ENCODE measurements at places on chromosomes 1 and 21.

DNA sequence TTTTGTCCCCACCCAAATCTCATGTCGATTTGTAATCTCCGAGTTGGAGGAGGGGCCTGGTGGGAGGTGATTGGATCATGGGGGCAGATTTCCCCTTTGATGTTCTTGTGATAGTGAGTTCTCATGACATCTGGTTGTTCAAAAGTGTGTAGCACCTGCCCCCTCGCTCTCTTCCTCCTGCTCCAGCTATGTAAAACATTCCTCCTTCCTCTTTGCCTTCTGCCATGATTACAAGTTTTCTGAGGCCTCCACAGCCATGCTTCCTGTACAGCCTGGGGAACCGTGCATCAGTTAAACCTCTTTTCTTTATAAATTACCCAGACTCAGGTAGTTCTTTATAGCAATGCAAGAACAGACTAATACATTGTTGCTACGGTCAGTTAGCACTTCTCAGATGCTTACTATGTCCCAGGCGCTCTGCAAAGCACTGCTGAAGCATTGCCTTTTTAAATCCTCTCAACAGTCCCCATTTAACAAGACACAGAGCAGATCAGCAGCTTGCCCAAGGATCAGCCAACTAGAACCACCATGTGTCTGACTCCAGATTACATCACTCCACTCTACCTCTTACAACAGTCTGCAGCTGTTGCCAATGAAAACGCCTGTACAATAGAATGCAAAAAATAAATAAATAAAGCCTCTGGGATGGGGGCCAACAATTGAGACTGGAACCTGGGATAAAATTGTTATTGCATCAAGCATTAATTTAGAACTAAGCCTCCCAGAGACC is 52.4 kb upstream of the USP1 start:
- H3K36me3 ChIP-seq, result no peaks in the 10 kb centered on the region
- H3K27me3 ChIP-seq, result peaks cover 3% of the 10 kb centered on the region
- H3K4me3 ChIP-seq, result no peak overlapping the region

DNA sequence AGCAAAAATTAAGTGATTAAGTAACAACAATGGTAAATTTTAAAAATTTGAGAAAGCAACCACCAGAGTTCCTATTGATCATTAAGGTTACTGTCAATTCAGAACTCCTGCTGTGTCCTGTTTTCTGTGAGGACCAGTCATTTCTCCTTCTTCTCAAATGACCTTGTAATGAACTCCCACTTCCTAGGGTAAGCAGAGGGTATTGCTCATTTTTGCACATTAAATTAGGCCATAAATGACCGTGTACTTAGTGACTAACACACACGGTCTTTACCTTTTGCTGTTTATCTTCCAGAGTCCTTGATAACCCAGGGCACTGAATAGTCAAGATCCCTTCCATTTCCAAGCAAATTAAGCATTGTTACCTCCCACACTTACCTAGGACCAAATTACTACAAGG is 227.5 kb upstream of the LYPLAL1 start:
- no peaks in the 10 kb centered on the region for H3K27me3 ChIP-seq
- H3K27ac ChIP-seq, result no peak overlapping the region
- H3K4me1 ChIP-seq, result peaks cover 12% of the 10 kb centered on the region
- no peak overlapping the region for H3K4me3 ChIP-seq
- H3K36me3 ChIP-seq, result no peaks in the 10 kb centered on the region

DNA sequence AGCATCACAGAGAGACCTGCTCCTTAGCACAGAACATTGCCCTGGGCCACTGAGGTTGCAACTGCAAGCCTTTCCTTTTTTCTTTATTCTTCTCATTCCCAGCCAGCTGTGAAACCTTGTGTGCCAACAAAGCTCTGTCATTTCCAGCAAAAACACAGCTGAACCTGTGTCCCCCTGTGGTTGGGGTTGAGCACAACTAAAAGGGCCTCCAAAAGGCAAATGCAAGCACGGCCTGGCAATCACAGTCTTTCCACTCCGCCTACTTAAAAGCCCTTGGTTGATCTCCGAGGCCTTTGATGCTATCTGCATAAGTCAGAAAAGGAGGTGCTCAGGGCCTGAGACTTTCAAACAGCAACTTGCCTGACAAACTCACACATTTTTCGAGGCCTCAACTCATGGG is 32.7 kb downstream of the SUSD4 start:
- H3K36me3 ChIP-seq, result no peaks in the 10 kb centered on the region
- peaks cover 22% of the 10 kb centered on the region for H3K4me1 ChIP-seq
- H3K4me3 ChIP-seq, result no peak overlapping the region
- no peak for ATAC-seq
- H3K27me3 ChIP-seq, result no peaks in the 10 kb centered on the region

GRCh38 chr1:54325284-54325683 is 80.9 kb downstream of the SSBP3 start:
- ATAC-seq, result no peak
- peak overlapping the region; percentile 43 for H3K27ac ChIP-seq
- no peaks in the 10 kb centered on the region for H3K27me3 ChIP-seq
- H3K4me1 ChIP-seq, result peaks cover 94% of the 10 kb centered on the region
- H3K4me3 ChIP-seq, result no peak overlapping the region

DNA sequence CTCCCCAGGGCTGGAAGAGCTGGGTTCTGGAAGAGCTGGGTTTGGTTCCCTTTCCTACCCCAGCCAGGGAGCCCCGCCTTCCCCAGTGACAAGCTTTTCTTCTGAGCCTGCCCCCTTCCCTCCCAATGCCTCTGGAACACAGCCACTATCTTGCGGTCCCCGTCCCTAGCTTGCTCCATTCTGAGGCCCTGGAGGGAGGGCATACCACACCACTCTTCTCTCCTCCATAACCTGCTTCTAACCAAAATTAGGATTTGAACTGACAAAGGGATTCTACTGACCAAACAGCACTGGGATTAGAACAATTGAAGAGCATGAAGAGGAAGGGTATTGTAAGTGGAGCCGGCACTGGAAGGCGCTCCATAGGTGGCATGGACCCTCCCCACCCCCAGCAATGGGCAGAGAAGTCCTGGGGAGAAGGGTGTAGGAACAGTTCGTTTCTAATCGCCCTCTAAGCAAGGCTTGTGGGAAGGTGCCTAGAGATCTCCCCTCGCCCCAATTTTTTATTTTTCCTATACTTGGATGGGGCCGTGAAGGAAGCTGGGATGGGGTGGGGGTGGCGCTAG is 690 bp downstream of the C1orf216 start:
- peak; percentile 60 for ATAC-seq
- peak overlapping the region; percentile 82 for H3K4me3 ChIP-seq
- H3K36me3 ChIP-seq, result no peaks in the 10 kb centered on the region
- H3K27ac ChIP-seq, result peak overlapping the region; percentile 93
- H3K27me3 ChIP-seq, result no peaks in the 10 kb centered on the region

DNA sequence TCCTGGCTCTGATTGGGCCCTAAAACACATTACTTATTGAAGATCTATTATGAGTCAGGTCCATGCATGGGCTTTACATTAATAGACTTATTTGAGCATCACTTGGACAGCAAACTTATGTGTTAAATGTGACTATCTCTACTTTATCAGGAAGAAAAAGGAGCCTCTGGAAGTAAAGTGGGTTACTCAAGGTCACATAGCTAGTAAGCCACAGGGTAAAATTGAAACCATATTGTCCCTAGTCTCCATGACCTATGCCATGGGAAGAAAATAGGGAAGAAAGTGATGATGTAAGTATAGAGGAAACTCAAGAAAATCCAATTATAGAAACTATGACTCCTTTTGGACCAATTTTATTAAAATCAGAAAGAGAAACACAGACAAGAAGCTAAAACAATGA is 555.3 kb downstream of the NUF2 start:
- H3K27me3 ChIP-seq, result no peaks in the 10 kb centered on the region
- no peak for ATAC-seq
- no peaks in the 10 kb centered on the region for H3K36me3 ChIP-seq

GRCh38 chr21:41269535-41269934 is 47.1 kb upstream of the FAM3B start:
- no peak overlapping the region for H3K4me3 ChIP-seq
- no peaks in the 10 kb centered on the region for H3K27me3 ChIP-seq
- H3K4me1 ChIP-seq, result no peaks in the 10 kb centered on the region
- no peak overlapping the region for H3K27ac ChIP-seq
- H3K36me3 ChIP-seq, result no peaks in the 10 kb centered on the region
- ATAC-seq, result no peak

DNA sequence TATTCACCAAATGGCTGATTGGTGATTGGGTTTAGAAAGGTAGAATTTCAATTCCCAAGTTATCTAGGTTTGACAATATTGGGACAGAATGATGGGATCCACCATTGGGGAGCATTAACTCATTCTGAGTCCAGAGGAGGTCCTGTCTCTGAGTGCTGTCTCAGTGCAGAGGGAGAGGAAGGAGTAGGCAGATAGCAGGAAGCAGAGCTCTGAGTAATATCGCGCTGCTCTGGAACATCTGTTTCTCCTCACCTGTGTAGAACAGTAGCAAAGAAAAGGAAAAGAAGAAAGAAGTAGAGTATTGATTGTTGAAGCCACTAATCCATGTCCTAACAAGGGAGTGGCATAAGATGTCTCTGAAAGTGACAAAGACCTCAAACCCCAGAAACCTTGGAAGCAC is 1657.8 kb downstream of the MRPL39 start:
- no peak for ATAC-seq
- no peaks in the 10 kb centered on the region for H3K4me1 ChIP-seq
- no peaks in the 10 kb centered on the region for H3K36me3 ChIP-seq
- no peak overlapping the region for H3K27ac ChIP-seq
- no peak overlapping the region for H3K4me3 ChIP-seq

DNA sequence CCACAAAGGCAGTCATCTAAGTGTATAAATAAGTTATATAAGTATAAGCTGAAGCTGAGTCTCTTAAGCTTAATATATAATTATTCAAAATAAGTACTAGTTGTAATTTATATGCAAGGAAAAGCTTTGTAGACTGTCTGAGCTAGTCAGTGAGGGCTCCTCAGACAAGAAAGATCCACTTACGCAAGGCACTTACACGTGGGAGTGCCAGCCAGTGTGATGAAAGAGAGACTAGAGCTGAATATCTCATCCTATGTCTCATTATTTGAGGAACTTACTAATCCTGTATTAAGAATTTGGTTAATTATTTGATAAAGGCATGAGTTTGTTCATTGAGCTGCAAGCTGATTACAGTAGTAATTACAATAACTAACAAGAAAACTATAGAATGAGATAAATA is 146.9 kb downstream of the PDE4B start:
- H3K36me3 ChIP-seq, result no peaks in the 10 kb centered on the region
- no peaks in the 10 kb centered on the region for H3K4me1 ChIP-seq
- no peak for ATAC-seq
- no peak overlapping the region for H3K27ac ChIP-seq
- no peaks in the 10 kb centered on the region for H3K27me3 ChIP-seq

DNA sequence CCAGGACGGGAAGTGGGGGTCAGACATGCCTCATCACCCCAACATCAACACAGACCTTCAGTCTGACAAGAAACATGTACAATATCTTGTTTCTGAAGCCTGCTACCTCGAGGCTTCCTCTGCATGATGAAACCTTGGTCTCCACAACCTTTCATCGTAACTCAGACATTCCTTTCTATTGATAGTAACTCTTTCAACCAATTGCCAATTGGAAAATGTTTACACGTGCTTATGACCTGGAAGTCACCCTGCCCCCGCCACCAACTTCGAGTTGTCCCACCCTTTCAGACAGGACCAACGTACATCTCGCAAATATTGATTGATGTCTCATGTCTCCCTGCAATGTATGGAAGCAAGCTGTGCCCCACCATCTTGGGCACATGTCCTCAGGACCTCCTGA is 159.5 kb downstream of the ETS2 start:
- H3K4me1 ChIP-seq, result no peaks in the 10 kb centered on the region
- no peaks in the 10 kb centered on the region for H3K36me3 ChIP-seq
- H3K27ac ChIP-seq, result no peak overlapping the region
- ATAC-seq, result no peak

GRCh38 chr1:167501515-167502191 is 16.7 kb downstream of the CD247 start:
- no peaks in the 10 kb centered on the region for H3K36me3 ChIP-seq
- H3K27ac ChIP-seq, result no peak overlapping the region
- no peak for ATAC-seq
- H3K4me1 ChIP-seq, result no peaks in the 10 kb centered on the region

- H3K4me3 ChIP-seq, result no peak overlapping the region
- ATAC-seq, result no peak
These were observed 303.3 kb upstream of the ESRRG start for GRCh38 chr1:217026531-217026930.

DNA sequence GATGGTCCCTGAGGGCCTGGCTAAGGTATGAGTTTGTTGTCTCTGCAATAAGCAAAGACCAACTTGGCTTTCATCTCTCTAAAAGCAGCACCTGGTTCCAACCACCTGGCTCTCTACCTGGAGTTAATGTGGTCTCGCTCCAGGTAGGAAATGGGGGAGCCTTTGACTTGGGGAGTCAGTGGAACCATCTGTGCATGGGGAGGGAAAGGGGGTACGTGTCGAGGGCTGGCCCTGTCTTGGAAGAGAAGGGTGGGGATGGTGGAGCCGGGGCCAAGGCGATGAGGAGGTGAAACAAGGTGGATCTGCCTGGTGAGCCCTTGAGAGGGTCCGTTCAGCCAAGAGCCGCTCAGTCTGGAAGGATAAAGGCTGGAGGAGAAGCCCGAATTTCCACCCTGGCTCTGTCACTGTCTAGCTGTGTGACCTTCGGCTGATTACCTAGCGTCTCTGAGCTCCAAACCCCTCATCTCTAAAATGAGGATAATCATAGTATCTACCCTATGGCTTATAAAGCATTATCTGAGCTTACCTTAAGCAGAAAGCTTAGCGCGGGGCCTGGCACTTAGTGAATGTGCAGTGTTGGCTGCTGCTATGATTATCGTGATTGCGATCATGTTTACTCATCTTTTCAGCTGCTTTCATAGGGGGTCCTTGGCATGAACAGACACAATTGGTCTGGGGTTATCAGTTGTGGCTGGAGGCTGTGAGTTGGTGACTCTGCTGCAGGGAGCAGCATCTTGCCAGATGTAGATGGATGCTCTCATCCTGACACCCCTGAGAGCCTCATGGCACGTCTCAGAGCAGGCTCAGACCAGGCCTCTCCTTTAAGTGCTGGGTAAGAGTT is 78.7 kb downstream of the ACTL8 start:
- no peaks in the 10 kb centered on the region for H3K36me3 ChIP-seq
- H3K4me3 ChIP-seq, result no peak overlapping the region
- no peak for ATAC-seq
- no peak overlapping the region for H3K27ac ChIP-seq
- peaks cover 71% of the 10 kb centered on the region for H3K27me3 ChIP-seq
- no peaks in the 10 kb centered on the region for H3K4me1 ChIP-seq

DNA sequence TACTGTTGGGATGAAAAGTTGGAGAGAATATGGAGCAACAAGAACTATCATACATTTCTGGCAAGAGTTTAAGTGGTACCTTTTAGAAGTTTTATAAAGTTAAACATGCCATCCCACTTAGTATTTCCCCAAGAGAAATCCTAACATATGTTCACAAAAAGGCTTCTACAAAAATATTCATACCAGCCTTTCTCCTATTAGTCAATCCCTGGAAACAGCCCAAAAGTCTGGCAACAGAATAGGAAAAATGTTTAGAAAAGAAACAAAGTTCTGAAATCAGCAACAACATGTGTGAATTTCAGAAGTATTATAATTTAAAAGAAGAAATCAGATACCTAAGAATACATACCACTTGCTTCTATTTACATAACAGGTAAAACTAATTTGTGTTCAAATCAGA is 271.0 kb downstream of the DSCAM start:
- H3K27me3 ChIP-seq, result no peaks in the 10 kb centered on the region
- H3K27ac ChIP-seq, result no peak overlapping the region
- no peaks in the 10 kb centered on the region for H3K4me1 ChIP-seq
- H3K36me3 ChIP-seq, result no peaks in the 10 kb centered on the region
- ATAC-seq, result no peak
- no peak overlapping the region for H3K4me3 ChIP-seq

GRCh38 chr1:205942631-205943159 is 561 bp downstream of the SLC26A9 start:
- H3K4me1 ChIP-seq, result no peaks in the 10 kb centered on the region
- no peak overlapping the region for H3K4me3 ChIP-seq
- peaks cover 55% of the 10 kb centered on the region for H3K27me3 ChIP-seq
- ATAC-seq, result no peak
- no peak overlapping the region for H3K27ac ChIP-seq
- H3K36me3 ChIP-seq, result no peaks in the 10 kb centered on the region
